Suppressor macrophage treated with lipopolysaccharide for 1 hour (primary cell): ENCODE measurements at places on chromosomes 5 and 9.

DNA sequence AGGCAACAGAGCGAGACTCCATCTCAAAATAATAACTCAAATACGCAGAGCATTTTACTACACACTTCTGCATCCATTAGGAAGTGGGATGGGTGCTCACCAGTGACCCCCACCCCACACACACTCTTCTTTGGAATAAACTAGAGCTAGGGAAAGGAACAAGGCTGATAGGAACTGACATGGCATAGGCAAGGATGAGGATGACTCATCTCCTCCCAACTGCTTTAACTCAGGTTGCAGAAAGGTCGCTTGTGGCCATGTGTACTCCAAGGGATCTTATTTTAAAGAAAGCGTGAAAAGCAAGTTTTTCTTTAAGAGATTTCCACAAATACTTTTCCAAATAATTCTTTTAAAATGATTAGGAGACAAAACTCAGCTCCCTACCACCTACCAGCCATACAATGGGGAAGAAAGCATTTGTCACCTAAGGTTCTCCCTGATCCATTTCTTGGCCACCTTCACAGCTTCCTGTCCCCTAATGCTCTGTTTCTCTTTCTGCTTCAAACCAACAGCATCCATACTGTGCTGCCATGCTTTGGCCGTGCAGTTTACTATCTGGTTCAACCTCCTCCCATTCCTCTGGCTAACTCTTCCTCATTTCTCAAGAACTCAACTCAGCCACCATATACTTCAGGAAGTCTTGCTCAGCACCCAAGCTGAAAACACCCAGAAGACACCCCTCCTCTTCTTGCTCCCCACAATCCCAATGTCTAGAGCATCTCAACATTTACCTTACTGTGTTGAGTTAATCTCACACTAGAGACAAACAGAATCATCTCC lies 211.9 kb downstream of the ACTL7B start:
- no peak for DNase-seq

- DNase-seq: no peak
These were observed 45.4 kb downstream of the RCL1 start for GRCh38 chr9:4838189-4838546.

- DNase-seq: peak; percentile 43
These were observed 933 bp upstream of the TGFBR1 start for GRCh38 chr9:99103901-99104458.

- DNase-seq: no peak
These were observed 258.8 kb upstream of the NUDT12 start for GRCh38 chr5:103821361-103821760.

DNA sequence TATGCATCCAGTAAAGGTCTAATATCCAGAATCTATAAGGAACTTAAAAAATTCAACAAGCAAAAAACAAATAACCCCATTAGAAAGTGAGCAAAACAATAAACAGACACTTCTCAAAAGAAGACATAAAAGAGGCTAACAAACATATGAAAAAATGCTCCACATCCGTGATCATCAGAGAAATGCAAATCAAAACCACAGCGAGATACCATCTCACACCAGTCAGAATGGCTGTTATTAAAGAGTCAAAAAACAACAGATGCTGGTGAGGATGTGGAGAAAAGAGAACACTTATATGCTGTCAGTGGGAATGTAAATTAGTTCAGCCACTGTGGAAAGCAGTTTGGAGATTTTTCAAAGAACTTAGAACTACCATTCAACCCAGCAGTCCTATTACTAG lies 86.1 kb downstream of the WWC1 start:
- no peak for DNase-seq

GRCh38 chr5:28324174-28324573 lies 1285.8 kb upstream of the CDH9 start:
- DNase-seq: no peak

GRCh38 chr5:151757233-151758140 lies 944 bp downstream of the ATOX1 start:
- peak; percentile 48 for DNase-seq

- no peak for DNase-seq
These were observed 154.1 kb downstream of the ADAMTS12 start for GRCh38 chr5:33737697-33738096.

GRCh38 chr5:37787742-37788141 lies 52.1 kb downstream of the GDNF start:
- no peak for DNase-seq

GRCh38 chr5:67033880-67034651 lies 162.5 kb downstream of the CD180 start:
- DNase-seq: no peak

DNA sequence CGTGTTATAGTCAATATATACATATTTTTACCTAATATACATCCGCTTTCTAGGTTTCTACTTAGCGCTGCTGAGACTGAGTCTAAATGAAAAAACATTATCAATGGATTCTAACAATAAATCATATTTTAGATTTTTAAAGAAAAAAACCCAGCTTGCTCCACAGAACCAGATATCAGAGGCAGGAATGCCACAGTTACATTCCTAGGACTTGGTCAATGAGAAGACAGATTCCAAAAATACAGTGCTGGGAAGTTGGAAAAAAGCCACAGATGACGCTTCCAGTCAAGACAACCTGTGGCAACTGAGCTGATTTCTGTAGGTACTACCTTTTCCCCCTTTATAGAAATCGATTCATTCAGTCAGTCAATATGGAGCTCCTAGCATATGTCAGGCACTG lies 577 bp upstream of the CCDC112 start:
- no peak for DNase-seq

- no peak for DNase-seq
These were observed 82.5 kb upstream of the SMIM23 start for GRCh38 chr5:171703146-171703545.

- DNase-seq: peak; percentile 25
These were observed 116.7 kb downstream of the GOLPH3 start for GRCh38 chr5:32057187-32058096.

- DNase-seq: peak; percentile 38
These were observed 329 bp downstream of the SYK start for GRCh38 chr9:90801973-90802322.

DNA sequence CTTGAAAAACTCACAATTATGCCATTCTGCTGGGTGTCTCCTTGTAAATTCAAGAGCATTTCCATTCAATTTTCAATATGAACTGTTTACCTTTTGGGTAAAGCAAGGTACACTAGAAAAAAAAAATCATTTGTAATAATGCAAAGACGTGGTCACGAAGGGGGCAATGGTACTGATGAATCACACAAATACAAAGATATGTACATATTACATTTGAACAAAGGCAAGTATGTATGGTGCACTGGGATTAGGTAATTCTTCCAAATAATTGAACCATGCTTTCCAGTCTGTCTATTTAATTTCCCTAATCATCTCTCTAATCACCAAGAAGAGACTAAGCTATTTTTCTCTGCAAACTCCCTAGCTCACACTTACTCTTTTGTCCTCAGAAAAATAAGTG lies 63.4 kb upstream of the RNF38 start:
- no peak for DNase-seq

DNA sequence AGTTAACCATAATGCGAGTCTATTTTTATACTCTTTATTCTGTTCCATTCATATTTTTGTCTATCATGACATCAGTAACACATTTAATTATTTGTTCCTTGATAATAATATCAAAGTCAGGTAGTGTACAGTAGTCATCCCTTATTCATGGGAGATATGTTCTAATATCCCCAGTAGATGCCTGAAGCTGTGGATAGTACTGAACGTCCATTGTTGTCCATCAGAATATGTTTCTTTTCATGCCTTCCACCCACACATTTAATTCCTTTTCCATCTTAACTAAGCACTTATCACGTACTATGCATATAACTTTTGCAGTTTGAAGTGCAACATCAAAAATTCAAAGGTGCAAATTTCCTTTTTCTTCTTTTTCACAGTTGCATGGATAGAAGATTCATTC lies 53.6 kb downstream of the FER start:
- no peak for DNase-seq
